ENCODE measurements at places on chromosomes 16 and 17.

DNA sequence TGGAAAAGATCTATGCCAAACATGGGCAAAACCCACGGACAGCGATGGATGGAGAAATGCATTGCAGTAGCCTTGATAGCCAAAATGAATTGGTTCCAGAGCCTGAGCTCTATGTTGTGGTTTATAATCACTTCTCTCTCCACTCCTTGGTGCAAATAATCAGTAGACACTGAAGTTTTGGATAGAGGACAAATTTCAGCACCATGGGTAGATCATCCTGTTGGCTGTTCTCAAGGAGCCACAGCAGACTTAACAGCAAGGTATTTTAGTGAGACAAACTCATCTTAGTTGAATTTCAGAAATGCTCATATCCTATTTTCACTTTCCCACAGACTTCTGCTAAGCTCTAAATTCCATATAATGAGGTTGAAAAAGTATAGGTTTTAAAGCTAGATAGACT is 88.3 kb upstream of the CCL1 start:
- DNase-seq = no peak

GRCh38 chr16:31833047-31833446 is 40.6 kb upstream of the ZNF267 start:
- no peak for DNase-seq

DNA sequence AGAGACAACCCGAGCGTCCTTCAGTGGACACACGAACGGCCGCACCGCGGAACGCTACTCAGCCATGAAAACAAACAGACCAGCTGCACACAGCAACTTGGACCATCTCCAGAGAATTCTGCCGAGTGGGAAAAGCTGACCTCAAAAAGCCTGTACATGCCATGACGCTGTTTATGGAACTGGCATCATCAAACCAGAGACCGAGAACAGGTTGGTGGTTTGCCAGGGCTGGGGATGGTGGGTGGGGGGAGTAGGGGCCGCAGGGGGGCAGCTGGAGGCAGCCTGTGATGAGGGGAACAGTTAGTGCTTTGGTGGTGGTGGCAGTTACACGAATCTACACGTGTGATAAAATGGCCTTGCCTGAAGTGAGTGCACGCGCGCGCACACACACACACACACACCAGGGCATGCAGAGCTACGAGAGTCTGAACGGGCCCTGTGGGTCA is 169.8 kb downstream of the LAT start:
- DNase-seq = no peak

GRCh38 chr17:59751955-59752413 is 44.5 kb downstream of the VMP1 start:
- no peak for DNase-seq

DNA sequence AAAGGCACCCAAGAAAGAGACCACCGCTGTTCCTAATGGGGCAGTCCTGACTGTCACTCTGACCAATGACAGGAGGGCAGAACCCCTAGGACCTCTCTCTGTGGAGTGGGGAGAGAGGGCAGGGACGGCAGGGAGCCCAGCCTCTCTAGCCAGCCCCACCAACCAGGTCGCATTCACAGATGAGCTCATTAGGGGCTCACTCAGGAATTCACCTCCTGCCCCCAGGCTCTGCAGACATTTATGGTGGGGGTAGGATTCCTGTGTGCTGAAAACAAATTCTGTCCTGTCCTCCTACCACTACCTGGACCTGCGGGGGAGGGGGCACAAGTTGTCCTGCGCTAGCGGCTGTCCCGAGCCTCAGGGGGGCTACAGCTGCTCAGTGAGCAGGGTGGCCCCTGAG is 27.7 kb upstream of the GPRC5C start:
- no peak for DNase-seq

DNA sequence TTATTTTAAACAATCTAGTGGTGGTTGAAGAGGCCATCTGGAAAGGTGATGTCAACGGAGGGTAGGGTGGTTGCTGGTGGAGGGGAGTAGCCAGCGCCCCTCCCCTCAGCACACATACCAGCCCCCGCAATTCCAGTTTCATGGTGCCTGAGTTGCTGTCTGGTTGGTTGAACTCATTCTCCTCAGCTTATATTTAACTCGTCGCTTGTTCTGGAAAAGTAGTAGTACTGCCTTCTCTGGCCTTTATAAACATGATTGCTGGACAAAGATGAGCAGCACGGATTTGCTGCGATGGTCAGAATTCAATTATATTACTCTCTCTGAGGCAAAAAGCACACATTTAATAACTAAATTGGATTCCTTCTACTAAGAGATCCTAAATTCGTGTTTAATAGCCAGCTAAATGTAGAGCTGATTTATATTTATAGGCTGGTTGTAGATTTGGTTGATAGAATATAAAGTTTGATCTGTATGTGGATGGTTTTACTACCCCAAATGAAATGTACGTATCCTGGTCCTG is 238.0 kb upstream of the TBX2 start:
- no peak for DNase-seq

- no peak for DNase-seq
These were observed 25.4 kb downstream of the NAGPA start for GRCh38 chr16:5008311-5008731.

GRCh38 chr17:38602956-38603785 is 2.6 kb downstream of the SRCIN1 start:
- no peak for DNase-seq

DNA sequence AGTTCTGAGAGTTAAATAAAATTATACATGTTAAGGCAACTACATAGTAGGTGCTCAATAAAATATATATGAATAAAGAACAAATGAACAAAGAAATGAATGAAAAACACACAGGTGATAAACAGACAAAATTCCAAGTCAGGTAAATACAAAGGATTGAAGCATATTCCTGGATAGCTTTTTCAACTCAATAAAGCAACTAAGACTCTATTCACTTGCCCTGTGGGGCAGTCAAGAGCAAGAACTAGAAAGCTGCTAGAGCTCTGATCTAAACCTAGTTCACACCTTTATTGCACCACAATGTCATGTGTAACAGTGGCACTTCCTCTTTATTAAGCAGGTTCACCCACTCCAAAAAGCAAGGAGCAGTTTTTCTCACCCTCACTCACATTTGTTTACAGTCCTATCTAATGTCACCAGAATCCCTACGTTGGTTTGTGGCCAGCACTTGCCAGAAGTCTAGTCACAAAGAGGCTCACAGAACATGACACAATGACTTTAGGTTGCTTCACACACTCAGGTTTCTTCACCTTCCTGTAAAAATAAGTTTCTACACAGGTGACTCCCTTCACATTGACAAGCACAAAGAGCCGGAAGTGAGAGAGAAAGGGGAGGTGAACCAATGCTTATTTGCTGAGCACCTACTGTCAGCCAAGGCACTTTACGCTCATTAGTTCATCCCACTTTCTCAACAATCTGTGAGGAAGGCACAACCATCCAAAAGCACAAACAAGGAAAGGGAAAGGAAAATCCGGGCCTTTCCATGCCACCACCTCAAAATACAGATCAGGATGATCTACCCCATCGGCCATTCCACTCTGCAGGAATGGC is 70.8 kb downstream of the XPO6 start:
- peak; percentile 35 for DNase-seq

DNA sequence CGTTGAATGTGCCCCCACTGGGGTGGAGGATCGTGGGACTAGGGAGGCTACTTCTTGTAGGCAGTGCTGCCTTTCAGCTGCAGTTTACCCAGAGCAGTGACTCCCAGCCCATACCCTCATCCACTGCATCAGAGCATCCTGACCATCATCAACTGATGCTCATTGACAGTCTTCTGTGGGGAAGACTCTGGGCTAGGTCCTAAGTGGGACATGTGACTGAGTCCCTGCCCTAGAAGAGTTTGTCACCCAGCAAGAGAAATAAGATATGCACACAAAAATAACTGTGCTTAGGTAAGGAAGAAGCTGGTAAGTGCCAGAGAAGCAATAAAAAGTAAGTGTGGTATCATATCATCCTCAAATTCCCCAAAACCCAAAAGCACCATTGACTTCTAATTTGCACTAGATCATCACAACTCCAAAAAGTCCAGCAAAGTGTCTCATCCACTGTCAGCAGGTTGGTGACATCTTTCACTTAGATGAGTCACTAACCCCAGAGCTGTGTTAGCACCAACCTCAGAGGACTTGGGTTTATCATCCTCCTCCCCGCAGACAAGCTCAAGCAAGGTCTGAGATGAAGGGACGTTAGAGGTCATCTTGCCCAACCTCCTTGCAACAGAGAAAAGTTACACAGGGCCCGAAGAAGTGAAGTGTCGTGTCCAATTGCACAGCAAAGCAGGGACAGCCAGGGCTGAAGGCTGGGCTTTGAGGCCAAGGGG is 99.0 kb downstream of the CCDC182 start:
- DNase-seq = no peak

DNA sequence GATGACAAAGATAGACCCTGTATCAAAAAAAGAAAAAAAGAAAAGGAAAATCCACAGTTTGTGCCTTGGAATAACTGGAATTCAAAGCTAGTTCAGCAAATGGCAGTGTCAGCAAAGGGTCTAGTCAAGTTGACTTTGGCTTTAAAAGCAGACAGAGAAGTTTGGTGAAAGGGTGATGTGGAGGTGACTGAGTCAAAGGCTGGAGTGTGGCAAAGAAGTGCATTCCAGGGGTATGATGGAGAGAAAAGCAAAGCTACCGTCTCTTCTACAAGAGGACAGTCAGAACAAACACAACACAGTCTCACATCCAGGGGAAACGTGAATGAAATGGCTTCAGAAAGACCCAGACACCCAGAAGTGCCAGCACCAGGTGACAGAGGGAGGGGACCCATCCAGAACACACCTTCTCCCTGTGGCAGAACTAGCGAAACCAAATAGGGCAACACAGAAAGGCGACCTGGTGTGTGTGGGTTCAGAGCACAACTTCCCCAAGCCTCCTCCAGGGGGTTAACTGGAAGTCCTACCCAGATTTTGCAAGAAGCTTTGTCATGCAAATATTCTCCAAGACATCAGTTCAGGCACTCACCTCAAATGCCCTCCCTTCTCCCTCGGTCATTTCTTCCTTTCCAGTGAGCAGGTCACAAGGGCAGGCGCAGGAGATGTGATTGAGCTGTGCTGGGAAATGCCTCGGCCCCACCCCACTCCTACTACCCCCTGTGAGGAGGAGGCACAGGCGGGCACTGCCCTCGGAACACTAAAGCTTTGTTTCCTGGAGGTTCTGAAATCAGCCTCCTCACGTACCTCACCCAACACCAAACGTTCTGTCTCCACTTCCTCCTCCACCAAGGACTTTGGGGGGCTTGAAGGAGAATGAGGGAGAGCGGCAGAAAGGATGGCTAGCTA is 481.9 kb downstream of the SOX9 start:
- no peak for DNase-seq

DNA sequence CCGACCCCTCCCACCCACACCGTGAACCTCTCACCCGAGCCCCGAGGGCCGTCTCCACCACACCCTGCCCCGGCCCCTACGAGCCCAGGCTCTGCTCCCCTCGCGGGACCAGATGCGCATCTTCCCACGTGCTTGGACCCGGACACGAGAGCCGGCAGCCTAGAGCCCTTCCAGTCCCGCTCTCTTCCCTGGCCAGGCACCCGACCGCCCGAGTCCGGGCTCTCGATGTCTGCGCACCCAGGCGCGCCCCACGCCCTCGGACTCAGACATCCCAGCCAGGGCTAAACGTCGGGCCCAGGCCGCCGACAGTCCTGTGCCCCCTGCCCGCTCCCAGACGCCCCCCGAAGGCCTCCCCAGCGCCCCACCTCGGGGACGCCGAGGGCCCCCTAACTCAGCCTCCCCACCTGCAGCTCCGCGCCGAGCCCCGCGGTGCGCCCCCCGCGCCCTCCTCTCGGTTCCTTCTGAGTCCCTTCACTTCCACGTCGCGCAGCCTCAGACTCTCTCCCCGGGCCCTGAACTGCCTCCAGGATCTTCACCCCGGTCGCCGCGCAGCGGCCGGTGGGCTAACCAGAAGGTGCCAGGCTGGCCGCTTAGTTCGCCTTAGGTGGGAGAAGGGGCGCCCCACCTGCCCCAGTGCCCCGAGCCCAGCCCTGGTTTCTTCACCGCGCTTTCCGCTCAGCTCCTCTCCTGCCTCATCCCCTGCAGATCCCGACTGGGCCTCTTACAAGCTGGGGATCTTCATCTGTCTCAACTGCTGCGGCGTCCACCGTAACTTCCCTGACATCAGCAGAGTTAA is 688 bp downstream of the ADAP2 start:
- no peak for DNase-seq

- DNase-seq = no peak
These were observed 7.2 kb downstream of the SLC43A2 start for GRCh38 chr17:1621273-1621954.

DNA sequence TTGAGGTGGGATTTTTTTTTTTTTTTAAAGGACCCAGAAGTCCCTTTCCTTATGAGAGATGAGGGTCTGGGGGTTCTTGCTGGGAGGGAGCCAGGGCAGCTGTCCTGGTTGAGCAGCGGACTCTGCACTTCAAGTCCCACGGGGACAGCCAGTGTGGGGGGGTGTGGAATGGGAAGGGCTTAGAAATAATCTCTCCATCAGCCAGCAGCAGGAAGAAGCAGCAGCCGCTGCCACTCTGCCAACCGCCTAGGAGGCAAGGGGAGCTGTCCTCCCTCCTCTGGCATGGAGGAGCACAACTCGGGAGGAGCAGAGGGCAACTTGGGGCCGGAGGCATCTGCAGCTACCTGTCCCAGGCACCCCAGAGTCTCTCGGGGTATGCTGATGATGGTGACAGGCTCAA is at the start of gene KCNG4:
Gene KCNG4 (minus strand): TSS at position 104 of the 400 bp plus-strand sequence. CDS start 2,527 bp downstream, outside the sequence.
- DNase-seq = no peak

DNA sequence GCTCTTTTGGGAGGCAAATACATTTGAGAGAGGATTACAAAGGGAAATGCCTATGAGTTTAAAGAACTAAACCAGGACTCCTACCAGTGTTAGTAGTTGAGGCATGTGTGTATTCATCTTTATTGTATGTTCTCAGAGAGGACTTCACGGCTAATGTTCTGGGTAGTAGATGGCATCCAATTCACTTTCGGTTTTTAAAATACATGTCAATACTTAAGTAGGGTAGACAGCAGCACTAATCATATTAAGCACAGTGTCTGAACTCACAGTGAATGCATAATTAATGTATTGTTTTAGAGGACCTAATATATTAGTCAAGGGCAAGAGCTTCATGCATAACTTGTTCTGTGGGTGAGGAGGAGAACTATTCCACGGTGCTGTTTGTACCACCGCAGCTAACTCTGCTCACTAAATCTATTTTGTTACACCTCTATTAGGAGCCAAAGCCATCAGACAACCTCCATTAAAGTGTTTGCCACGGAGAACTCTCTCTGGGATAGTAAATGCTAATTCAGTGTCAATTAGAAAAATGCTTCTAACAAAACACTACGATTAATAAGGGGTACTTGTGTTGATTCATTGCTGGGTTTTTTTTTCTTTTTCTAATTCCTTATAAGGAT is 56.3 kb downstream of the COX10 start:
- DNase-seq = no peak

DNA sequence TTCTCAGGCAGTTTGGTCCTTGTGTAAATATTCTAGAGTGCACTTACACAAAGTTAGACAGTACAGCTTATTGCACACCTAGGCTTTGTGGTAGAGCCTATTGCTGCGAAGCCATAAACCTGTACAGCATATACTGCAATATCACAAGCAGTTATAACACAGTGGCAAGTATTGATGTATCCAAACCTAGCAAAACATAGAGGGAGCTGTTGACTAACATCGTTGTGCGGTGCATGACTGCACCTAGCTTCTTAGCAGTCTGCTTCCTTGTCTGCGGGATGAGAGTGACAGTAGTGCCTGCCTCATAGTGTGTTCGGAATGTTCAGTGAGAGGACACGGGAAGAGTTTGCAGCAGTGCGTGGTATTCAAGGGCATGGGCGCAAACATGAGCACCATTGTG is 78.9 kb downstream of the MPRIP start:
- no peak for DNase-seq
